ENCODE measurements at places on chromosomes 12 and 14.

- peak; percentile 42 for DNase-seq
Measured at GRCh38 chr14:20327005-20327869, 5.8 kb downstream of the CCNB1IP1 start.

- no peak for DNase-seq
Measured at GRCh38 chr14:86310611-86311010, 780.7 kb downstream of the FLRT2 start.

- no peak for DNase-seq
Measured at GRCh38 chr14:67733616-67734015, 31.9 kb downstream of the RDH12 start.

DNA sequence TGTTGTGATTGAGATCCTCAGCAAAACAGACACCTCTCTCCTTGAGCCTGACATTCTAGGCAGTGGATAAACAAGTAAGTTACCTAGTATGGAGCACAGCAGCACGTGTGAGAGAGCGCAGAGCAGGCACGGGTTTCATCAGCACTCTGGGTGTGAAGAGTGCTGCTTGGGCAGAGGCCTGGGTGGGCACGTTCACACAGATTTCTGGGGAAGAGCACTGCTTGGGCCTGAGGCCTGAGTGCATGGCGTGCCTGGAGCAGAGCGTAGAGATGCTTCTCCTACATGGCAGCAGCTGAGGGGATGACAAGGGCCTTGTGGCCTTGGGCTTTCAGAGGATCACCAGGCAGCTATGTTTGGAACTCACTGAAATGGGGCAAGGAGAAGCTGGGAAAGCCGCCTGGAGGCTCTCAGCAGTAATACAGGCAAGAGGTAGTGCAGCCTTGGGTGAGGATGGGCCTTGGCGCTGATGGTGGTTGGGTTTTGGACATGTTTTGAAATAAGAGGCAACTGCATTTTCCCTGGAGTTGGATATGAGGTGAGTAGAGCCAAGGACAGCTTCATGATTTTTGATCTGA is 17.6 kb downstream of the CKB start:
- DNase-seq, result no peak

Measured in urothelium cell line (cell line).